NCI-H1105 (cell line): ENCODE measurements at places on chromosomes 5 and 9.

DNA sequence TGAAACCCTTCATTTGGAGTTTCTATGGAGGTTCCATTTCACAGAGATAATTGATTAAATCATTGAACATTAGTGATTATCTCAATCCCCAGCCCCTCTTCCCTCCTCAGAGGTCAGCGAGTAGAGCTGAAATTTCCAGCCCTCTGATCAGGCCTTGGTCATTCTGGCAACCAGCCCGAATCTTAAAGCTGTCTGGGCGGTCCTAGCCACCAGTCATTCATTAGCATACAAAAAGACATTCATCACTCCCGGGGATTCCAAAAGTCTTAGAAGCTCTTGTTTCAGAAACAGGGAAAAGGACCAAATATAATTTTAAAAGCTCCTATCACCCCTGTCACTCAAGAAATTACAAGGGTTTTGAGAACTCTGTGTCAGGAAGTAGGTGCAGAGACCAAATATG is 41.3 kb downstream of the ZNF474 start:
- DNase-seq = no peak

DNA sequence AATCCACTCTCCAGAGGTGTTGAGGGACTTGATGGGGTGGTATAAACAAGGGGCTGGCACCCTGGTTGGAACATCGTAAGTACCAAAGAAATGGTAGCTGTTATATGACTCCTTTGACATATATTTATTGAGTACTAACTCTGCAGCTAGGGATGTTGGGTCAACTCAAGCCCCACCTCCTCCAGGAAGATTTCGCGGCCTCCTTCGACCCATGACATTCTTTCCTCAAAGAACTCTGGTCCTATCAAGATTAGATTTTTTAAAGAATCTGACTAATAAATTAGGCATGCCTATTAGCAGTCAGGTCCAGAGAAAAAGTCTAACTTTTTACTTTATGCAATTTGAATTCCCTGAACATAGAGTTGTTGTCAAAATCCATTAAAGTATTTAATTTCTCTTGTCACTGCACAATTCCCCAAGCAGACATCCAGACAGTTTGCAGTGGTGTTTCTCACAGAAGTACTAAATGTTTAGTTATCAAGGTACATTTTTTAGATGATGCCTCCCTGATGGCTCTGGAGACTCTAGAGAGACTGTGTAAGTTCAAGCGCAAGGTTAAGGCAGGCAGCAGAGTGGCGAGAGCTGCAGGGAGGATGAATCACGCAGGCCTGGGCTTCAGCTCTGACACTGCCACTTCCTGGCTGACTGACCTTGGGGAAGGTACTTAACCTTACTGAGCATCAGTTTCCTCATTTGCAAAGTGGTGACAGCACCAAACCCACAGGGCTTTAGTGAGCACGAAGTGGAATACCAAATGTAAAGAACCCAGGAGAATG is 209.6 kb downstream of the TTLL11 start:
- DNase-seq = no peak

DNA sequence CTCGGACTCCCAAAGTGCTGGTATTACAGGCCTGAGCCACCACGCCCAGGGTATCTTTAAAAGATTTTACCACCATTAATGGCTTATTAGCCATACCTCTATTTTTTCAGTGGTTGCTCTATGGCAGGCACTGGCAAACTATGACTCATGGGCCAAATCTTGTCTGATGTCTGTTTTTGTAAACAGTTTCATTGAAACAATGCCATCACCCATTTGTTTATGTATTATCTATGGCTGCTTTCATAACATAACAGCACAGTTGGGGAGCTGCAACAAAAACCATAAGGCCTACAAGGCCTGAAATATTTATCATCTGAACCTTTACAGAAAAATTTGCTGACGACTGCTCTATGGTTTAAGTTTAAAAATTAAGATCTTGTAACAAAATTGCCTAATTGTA is 66.8 kb downstream of the SLC38A9 start:
- no peak for DNase-seq

DNA sequence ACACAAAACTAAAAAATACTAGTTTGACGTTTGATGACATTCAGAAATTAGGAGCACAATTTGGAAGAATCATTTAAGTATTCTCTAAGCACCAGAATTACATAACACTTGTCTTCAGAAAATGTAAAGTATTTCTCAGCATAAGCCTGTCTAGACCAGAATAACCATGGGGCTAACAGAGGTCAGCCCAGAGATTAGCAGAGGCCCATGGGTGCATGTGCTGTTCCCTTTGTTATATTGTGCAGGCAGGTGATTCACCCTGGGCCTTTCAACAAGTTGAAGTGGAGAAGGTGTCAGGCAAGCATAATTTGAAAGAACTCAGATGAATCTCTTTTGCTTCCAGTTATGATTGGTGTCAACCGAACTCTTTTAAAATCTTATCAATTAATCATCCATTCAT is 227.9 kb downstream of the LURAP1L start:
- DNase-seq = no peak
